ENCODE measurements at places on chromosomes 1 and 21.

DNA sequence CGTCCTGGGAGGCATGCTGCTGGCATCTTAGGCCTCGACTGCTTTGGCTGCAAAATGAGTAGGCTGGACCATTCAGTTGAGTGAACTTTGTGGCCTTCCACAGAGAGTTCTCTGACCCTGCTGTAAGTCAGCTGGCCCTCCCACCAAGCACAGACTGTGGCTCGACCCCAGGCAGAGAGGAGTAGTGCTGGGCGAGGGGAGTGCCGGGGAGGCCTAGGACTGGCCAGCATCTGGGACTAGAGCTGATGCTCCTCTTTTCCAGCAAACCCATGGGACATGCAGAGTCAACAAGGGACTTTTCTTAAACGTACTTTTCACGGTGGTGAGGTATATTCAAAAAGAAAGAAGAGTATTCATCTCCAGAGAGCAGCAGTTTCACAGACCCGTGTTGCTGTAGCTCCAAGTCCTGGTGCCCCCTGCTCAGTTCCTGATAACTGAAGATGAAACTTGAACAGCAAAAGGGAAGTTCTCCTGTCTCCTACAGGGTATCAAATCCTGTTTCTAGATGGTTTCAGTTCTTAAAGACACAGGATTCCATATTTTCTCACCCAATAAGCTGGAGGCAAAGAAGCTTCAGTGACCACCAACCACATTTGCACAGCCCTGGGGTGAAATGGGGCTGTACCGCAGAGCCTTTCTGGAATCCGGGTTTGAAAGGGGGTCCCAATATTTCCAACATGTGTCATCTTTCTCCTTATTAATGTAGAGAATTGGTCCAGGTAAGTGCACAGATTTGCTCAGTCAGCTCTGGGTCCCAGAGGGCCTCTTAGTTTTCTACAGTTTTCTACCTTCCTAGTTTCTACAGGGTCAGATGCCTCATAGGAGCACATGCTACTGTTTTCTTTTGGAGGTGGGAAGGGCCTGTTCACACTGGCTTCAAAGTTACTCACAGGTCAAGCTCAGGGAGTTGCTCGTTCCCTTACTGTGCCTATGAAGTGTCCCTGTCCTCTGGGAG is 20.9 kb downstream of the BATF3 start:
- DNase-seq = no peak

DNA sequence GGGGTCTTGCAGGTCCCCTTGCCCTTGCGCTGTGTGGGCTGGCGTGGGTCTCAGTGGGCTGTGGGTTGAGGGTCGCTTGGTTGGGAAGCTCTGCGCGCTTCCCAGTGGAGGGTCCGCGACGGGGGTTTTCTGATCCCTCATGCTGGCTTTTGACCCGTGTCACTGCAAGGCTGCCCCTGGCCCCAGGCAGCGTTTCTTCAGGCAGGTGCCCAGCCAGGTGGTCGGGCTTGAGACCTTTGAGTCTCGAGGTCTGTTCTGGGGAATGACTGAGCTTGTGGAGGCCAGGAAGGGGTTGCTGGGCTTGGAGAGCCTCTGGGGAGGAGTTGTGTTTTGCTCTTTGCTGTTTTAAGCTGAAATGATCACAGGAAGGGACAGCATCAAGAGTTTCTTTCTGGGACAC is 5.3 kb downstream of the SKI start:
- no peak for DNase-seq

- no peak for DNase-seq
Observed at GRCh38 chr1:21700094-21700493, 30.9 kb upstream of the RAP1GAP start.

GRCh38 chr1:225544924-225545323 is 108.0 kb downstream of the ENAH start:
- DNase-seq = no peak

GRCh38 chr1:88462488-88463261 is 221.4 kb upstream of the PKN2 start:
- peak; percentile 86 for DNase-seq

GRCh38 chr1:200525090-200525987 is 95.2 kb downstream of the KIF14 start:
- DNase-seq = no peak

DNA sequence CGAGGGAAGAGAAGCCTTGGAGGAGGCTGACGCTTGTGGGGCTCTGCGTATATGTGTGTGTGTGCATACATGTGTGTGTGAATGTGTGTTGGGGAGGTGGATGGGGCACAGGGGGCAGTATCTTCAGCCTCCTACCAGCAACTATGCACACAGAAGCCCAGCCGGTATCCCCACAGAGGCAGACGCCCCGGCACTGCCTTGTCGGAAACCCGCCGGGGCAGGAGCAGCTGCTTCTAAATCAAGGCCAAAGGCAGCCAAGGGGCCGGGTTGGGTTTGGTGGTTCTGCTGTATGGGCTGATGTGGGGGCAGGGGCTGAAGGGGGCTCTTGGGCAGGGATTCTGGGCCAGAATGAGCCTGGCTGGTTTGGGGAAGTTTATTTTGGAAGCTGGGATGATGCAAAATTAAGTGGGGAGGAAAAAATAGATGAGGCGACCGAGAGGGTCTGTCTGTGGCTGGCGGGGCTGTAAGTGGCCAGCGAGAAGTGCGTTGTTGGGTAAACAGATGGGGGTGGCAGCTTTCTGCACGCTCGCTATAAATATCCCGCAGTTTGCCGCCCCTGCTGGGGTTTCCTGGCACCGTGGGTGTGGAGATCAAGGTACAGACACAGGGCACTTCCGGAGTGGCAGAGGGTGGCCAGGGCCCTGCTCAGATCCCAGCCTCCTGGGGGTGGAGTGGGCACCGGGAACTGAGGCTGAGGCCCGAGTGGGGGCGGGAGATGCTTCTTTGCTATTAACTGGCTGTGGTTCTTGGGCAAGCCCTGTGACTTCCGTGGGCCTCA is 11.0 kb upstream of the WNT4 start:
- no peak for DNase-seq

All from head of caudate nucleus (tissue), 42 donors.